H1 (cell line): ENCODE measurements at places on chromosomes 2 and 18. TPM values are rescaled to one million over a fixed set of nuclear protein-coding genes. Genes with fewer than 3 reads are reported as not detected.

- no peak for DNase-seq
Observed at GRCh38 chr2:195857132-195857531, 200.1 kb downstream of the SLC39A10 start.

- no peak for DNase-seq
Observed at GRCh38 chr2:54559593-54560145, 103.5 kb downstream of the SPTBN1 start.

DNA sequence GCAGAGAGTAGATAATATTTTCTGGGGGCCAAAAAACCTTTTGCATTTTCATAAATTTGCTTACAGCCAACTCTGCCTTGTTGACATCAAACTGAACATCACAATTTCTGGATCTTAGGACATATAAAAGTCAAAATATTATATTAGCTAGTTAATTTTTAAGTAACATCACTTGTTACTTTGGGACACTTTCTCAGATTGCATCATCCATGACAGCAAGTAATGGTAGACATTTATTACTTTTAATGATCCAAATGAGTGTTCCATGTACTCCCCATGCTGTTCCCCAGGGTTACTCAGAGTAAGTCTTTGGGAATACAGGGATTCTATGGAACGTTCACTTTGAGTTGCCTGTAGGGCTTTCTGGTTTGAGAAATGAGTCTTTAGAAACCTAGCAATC lies 39.1 kb upstream of the CWC22 start:
- no peak for DNase-seq

DNA sequence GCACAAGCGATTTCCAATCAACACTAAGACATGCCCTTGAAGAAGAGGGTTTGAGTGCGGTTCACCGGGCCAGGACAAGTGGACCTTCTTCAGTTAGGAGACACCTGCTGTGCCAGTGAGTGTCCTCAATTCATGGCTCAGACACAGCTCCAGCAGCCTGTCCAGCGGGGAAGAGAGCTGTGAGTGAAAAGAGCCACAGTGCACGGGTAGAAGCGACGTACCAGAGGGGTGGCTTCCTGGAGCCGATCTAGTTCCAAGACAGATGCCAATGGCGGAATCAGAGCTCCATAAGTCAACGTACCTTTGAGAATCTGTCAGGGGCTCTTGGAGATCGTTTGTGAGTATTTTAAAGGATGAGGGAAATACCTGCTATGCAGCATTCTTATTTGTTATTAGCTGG lies 119.9 kb upstream of the SALL3 start:
- no peak for DNase-seq

GRCh38 chr2:101410114-101410513 lies 22.8 kb upstream of the CREG2 start:
- DNase-seq, result no peak

- no peak for DNase-seq
Observed at GRCh38 chr2:136085453-136086209, 32.3 kb downstream of the CXCR4 start.

DNA sequence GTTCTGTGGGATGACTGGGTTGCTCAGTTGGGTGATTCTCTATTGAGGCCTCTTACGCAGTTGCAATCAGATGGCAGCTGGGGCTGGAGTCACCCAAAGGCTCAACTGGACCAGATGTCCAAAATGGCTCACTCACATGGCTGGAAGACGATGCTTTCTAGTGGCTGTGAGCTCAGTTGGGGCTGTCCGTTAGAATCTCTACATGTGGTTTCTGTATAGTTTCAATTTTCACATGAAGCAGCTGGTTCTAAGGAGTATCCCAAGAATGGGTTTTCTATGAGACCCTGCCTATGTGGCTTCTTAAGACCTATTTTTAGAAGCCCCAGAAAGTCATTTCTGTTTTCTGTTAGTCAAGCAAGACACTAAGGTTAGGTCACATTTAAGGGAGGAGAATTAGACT lies 4.4 kb downstream of the XRCC5 start:
- no peak for DNase-seq

GRCh38 chr18:28176948-28177827 lies at the start of gene CDH2:
Gene CDH2 (minus strand): TSS chr18:28177130. CDS start chr18:28177022, 108 bp downstream.
- DNase-seq, result peak; percentile 60

DNA sequence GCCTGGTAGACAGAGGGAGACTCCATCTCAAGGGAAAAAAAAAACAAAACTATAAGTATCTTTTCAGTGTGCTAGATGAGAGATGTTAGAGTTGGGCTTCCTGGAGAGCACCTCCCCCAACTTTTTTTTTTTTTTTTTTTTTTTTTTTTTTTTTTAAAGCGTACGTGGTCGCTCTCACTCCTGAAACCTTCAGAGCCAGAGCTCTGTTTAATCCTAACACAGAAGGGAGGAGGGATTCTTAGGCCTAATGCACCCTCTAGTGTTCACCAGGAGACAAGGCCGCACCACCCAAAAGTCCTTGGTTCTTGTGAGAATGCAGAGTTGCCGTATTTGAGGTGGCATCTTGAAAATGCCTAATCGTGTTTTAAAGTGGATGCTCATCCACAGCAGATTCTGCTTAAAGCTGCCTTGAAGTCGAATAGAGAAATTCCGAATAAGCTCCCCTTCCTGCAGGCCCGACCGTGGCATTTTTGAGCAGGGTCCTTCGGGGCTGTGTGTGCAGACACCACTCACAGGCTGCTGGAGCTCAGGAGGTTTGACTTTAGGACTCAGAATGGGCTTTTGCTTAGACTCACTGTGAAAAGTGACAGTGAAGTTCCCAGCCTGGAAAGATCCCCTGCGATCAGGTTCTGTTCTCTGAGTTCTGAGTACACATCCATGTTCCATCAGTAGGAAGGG lies 252.6 kb downstream of the AGAP1 start:
- no peak for DNase-seq

DNA sequence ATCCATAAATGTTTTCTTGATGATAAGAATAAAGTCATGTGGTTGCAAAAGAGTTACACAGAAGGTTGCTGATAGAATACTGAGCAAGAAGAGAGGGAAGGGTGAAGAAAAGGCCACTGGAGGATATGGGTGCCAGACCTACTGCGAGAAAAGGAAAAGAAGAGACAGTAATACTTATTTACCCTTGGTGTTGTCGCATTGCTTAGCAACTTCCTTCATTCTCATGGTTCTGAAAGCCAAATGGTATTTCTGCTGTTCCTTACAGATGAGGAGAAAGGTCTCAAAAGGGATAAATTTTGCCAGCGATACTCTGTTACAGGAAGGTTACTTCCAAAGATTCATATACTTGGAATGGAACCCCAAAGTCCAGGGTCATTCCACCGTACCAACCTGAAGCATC lies 62.5 kb downstream of the LHCGR start:
- no peak for DNase-seq

DNA sequence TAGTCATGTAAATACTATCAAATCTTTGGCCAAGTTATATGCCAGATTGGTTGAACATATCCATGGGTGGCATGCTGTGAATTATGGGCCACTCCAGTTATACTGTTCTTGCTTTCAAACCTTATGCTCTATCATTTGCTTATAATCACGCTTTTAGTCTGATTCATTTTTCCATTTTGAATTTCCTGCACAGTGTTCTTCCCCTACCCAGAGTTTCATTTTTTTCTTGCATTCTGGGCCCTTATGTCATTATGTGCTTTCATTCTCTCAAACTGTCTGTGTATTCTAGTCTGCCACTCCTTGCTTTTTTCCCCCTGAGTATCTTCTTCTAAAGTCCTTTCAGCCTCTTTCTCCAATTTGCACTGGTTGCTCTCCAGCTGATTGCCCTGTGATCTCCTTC lies 364.1 kb downstream of the ARHGAP15 start:
- no peak for DNase-seq

GRCh38 chr18:60413944-60414547 lies 41.5 kb upstream of the MC4R start:
- peak; percentile 57 for DNase-seq

DNA sequence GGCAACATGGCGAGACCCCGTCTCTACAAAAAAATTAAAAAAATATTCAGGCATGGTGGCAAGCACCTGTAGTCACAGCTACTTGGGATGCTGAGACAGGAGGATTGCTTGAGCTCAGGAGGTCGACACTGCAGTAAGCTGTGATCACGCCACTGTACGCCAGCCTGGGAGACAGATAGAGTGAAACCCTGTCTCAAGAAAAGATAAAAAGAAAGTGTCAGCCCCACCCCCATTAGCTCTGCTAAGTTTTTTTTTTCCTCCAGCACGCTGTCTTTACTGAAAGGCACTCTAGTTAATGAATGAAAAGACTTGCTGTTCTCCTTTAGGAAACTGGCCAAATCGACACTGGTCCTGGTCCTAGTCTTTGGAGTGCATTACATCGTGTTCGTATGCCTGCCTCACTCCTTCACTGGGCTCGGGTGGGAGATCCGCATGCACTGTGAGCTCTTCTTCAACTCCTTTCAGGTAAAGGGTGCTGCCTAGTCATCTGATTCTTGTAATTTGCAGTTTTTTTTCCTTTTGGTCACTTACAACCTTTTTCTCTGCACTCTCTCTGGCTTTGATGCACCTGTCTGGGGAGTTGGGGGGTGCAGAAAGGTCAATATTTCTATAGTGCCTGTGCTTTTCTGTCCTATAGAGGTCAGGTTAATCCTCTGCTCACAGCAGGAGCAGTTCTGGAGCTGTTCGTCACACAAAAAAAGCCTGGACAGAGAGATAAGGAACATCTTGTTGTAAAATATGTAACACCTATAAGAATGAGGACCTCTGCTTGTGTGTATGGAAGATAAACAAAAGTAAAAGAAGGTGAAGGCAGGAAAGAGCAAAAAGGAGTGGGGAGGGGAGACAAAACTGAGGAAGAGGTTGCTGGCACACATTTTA lies 82.3 kb downstream of the PTH2R start:
- DNase-seq, result no peak

GRCh38 chr2:221195829-221196228 lies 376.3 kb downstream of the EPHA4 start:
- no peak for DNase-seq

- no peak for DNase-seq
Observed at GRCh38 chr2:201362396-201362795, 5.3 kb upstream of the FLACC1 start.

The NXPH2 gene
- 5.6 and 6.9 TPM in 2 replicates for total RNA-seq

The CD207 gene
- not detected in 2 replicates for total RNA-seq

The C1QL2 gene
- 0.88 and 1.1 TPM in 2 replicates for total RNA-seq

The COX7A2L gene
- 85.6 and 91.7 TPM in 2 replicates for total RNA-seq

The COL4A4 gene
- 0.67 and 1.7 TPM in 2 replicates for total RNA-seq

The CEP192 gene
- 23.1 and 26.2 TPM in 2 replicates for total RNA-seq

The CHRNG gene
- not detected in 2 replicates for total RNA-seq

The NGEF gene
- total RNA-seq, result 3.2 and 7.9 TPM in 2 replicates
